T-helper 22 cell (primary cell): ENCODE measurements at places on chromosomes 16 and 17.

GRCh38 chr16:4701791-4702465 is 8.6 kb downstream of the NUDT16L1 start:
- no peak for DNase-seq

- DNase-seq: no peak
Observed at GRCh38 chr16:48393485-48394354, 8.5 kb upstream of the SIAH1 start.

GRCh38 chr16:74837056-74837455 is 62.4 kb upstream of the FA2H start:
- no peak for DNase-seq

DNA sequence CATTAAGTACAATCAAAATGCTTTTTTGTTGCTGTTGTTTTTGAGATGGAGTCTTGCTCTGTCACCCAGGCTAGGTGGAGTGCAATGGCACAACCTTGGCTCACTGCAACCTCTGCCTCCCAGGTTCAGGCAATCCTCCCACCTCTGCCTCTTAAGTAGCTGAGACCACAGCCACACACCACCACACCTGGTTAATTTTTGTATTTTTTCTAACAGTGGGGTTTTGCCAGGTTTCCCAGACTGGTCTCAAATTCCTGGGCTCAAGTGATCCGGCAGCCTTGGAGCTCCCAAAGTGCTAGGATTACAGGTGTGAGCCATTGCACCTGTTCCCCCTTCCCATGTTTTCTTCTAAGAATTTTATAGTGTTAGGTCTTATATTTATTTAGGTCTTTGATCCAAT is 4.9 kb upstream of the ABAT start:
- DNase-seq: no peak

DNA sequence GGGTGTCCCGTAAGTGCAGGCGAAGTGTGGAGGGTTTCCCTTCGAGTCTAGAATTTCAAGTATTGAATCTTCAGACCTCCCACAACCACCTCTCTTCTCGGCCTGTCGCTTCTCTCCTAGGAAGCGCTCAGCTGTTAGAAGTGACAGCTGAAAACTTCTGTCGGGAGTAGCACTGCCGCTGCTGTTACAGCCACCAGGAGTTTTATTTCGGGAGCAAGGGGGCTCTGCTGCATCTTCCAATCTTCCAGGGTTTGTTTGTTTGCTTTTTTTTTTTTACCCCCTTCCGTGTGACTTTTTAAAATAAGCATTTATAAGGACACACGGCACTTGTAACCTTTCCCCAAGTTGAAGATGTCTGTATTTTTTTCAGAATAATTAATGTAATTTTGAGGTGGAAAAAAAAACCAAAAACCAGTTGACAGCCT is 767 bp downstream of the RPS6KB1 start:
- DNase-seq: no peak

DNA sequence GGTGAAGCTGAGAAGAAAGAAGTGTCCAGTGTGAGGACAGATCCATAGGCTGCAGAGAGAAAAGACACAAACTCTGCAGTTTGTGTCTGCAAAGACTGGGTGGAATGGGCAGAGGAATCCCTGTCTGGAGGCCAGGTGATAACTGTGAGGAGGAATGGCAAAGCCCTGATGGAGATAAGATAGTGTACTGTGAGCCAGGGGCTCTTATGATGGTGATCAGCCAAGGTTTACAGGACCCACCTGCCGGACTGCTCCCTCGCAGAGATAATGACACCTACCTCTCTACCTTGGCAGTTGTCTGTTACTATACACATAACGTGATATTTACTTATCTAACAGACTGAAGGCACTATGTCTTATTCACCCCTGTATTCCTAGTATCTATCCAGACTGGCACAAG is 92.6 kb upstream of the ASIC2 start:
- no peak for DNase-seq

DNA sequence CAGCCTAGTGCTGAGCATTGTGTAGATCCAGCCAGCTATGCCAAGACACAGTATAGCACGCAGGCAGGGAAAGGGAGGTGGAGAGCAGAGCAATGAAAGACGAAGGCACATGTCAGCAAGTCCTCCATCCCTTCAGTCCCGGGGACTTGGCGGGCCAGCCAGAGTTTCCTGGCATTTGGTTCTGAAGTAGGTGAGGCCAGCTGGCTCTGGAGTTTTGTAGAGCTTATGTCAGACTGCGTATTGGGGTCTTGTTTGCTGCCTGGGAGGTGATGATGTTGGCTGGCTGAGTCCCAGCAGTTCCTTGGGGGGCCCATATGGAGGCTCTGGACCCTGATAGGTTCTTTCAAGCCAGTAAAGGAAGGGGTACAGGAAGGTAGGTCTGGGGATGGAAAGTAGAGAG is 55.7 kb upstream of the AKTIP start:
- no peak for DNase-seq

GRCh38 chr17:1022278-1023024 is 25.5 kb downstream of the TIMM22 start:
- DNase-seq: no peak

DNA sequence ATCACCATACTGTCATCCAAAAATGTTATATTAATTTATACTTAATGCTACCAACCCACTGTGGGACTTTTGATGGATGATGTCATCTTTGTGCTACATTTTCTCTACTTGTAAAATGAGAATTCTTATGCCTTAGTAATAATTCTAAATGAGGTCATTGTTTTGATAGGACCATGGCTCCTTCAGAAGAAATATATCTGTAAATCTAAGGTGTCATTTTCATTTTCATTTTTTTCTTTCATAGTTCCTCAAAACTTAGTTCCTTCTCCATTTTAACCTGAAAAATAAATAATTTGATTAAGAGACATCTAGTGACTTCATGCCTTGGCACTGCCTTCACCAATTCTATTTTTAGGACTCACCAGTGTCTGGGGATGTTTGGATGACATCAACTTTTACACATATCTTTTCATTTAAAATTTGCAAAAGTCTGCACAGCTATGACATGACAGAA is 48.7 kb downstream of the GPRC5B start:
- DNase-seq: no peak

GRCh38 chr17:4019275-4019674 is 55.0 kb upstream of the ATP2A3 start:
- DNase-seq: no peak

DNA sequence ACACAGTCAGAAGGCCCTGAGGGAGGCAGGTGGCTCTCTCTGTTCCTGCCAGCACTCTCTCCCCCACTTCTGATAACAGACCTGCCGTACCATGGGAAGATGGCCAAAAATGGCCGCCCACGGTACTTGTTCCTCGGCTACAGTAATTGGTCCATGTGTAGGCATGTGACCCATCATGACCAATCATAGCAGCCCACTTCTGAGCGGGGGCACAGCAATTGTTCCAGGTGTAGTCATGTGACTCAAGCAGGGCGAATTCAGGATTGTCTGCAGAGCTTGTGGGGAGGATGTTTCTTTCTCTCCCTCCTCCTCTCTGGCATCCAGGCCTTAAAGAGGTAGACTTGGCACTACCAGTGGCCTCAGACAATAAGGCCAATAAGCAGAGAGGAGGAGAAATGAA is 250.4 kb downstream of the MRTFB start:
- no peak for DNase-seq

DNA sequence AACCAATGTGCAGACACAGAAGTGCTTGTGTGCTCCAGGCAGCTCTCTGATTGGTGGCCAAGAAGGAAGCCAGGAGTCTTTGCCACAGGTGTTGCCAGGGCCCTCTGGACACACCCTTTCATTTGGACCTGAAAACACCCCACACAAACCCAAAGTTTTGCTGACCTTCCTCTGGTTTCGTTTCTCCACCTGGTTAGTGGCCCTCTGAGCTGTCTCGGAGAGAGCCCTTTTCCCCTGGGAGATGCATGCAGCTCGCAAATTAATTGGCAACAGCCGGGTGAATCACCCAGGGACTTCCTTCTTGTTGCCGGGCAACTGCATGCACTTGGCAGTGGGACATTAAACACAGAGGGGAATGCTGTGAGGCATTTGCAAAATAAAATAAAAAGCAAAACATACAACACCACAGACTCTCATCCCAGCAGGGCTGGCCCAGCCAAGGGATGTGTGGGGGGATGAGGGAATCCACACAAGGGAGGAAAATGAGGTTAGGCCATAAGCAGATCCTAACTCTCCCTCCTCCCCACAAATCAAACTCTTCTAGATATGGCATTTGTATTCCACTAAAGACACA is 286.6 kb downstream of the SOX9 start:
- DNase-seq: no peak

DNA sequence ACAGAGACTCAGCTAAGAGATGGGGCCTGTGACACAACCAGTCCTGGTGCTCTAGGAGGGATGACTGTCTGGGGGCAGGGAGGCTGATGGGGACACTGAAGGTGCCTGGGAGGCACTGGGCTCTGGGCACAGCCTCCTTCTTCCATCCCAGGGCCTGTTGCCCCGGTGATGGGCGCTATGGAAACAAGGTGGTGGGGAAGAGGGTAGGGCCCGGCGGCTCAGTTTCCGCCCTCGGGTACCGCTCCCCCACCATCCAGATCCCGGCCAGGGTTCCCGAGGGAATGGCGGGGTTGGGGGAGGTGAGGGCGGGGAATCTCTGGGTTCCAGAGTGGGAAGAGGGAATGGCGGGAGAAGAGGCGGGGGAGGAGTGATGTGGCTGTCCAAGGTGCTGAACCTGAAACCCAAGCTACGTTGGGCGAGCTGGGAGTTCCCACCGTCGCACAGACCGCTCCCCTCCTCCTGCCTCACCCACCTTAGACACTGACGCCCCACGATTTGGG is 981 bp downstream of the KCNH4 start:
- no peak for DNase-seq

- DNase-seq: no peak
Observed at GRCh38 chr16:8730335-8730915, 56.0 kb downstream of the ABAT start.

DNA sequence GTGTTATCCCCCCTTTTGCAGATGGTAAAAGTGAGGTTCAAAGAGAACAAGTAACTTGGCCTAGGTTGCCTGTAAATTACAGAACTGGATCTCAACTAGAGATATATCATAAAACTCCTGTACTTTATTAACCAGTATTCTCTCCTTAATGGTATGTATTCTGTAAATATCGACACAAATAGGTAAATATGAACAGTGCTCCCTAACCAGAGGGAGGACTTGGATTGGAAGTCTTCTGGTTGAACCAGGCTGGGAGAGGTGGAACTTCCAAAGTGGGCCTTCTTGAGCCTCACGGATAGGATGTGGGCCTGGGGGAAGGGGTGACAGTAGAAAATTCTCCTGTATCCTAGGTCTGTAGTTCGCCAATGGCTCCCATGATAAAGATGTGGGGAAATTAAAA is 7.7 kb downstream of the STAT5A start:
- no peak for DNase-seq

- DNase-seq: peak; percentile 49
Observed at GRCh38 chr17:76556765-76557367, 17.0 kb downstream of the PRCD start.

GRCh38 chr17:19768046-19768782 is 20.1 kb upstream of the ALDH3A1 start:
- no peak for DNase-seq

GRCh38 chr16:11231367-11231970 is 24.5 kb downstream of the SOCS1 start:
- no peak for DNase-seq

GRCh38 chr17:17408236-17408794 is 68.5 kb upstream of the MED9 start:
- DNase-seq: no peak

DNA sequence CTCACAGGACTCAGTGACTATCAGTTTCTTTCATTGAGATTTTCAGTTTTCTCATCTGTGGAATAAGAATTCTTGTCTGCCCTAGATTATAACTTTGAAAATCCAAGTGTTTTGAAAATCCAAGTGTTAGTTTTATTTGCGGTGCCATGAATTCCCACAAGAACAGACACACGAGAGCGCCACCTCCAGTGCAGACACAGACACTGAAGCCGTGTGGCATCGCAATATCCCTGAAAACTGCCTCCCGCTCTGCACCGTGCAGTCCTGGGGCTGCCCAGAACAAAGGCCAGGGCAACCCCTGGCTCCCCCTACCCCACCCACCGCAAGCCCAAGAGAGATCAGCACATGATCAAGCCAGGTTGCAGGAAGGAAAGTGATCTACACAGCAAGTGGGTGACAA is 229.5 kb upstream of the ASIC2 start:
- DNase-seq: no peak

DNA sequence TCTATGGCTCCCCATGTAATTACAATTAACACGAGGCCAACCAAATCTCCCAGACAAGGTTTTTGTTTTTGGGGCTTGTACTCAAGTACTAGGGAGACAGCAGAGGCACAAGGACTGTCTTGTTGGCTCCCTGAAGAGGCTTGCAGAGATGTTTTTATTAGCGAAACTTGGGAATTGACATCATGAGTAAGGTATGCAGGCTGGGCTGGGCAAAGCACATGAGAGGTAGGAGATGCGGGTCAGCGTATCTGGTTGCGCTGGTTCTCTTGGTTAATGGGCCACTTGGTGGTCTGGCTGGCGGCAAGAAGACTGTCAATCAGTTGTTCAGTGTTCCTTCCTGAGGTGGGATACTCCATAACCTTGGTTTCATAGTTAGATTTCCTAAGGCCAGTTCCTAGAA is 28.9 kb downstream of the LCMT1 start:
- no peak for DNase-seq

- peak; percentile 15 for DNase-seq
Observed at GRCh38 chr16:53549970-53550690, 47.1 kb upstream of the AKTIP start.

- DNase-seq: no peak
Observed at GRCh38 chr16:86403541-86404163, 106.7 kb upstream of the FOXF1 start.

GRCh38 chr17:48059125-48059668 is 11.0 kb downstream of the NFE2L1 start:
- no peak for DNase-seq
